Stimulated activated CD4-positive, alpha-beta T cell treated with anti-CD3 and anti-CD28 coated beads, Interleukin-1b, Interleukin-23, amount 100 ng/mL, for 4 hours (primary cell): ENCODE measurements at places on chromosomes 5 and 9.

GRCh38 chr9:31535651-31536050 lies 848.8 kb upstream of the ACO1 start:
- DNase-seq = no peak

- no peak for DNase-seq
Measured at GRCh38 chr5:171093598-171093997, 215.4 kb upstream of the TLX3 start.

- DNase-seq = no peak
Measured at GRCh38 chr5:103510851-103511553, 51.6 kb downstream of the NUDT12 start.

- DNase-seq = no peak
Measured at GRCh38 chr9:84111726-84112125, 131.1 kb downstream of the RMI1 start.

- no peak for DNase-seq
Measured at GRCh38 chr5:1668141-1668721, 131.4 kb downstream of the MRPL36 start.

GRCh38 chr5:7808998-7809397 lies 41.9 kb downstream of the CFAP90 start:
- no peak for DNase-seq

- no peak for DNase-seq
Measured at GRCh38 chr9:93468763-93469456, 15.5 kb upstream of the FAM120AOS start.

GRCh38 chr5:67400752-67401151 lies 204.2 kb upstream of the CD180 start:
- no peak for DNase-seq

DNA sequence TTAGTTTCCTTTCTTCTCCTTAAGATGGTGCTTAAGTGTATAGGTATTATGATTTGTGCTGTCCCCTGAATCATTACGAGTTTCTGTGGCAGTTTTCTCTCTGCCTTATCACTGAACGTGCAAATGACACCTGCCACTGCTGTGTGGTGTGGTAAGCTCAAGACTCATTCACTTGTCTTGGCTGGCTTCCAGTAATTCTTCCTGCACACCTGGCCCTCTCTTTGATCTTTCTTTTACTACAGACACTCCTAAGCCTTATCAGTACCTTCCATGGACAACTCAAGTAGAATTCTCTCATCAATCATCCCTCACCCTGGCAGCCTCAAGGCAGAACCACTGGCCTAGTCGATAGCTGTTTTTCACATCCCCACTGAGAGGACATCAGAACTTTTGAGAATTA lies 82.6 kb upstream of the ADAMTS19 start:
- DNase-seq = no peak

DNA sequence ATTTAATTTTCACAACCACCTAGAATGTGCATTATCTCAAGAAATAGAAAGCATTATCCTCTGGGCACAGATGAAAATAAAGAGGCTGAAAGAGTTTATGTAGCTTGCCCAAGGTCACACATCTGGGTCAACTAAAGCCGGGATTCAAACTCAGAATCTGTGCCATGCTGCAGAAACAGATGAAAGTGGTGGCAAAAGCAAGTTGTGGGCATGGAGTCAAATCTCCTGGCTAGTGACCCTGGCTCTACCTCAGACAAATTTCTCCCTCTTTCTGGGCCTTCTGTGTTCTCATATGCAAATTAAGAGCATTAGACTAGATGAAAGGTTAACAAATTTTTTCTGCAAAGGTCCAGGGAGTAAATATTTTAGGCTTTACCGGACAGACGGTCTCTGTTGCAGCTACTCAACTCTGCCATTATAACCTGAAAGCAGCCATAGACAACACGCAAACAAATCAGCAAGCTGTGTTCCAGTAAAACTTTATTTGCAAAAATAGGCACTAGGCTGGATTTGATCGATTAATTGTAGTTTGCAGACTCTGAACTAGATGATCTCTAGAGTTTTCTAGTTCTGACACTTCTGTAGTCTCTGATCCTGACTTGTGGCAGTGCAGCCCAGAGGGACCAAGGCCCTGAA lies 6.0 kb upstream of the ADRA1B start:
- DNase-seq = no peak

DNA sequence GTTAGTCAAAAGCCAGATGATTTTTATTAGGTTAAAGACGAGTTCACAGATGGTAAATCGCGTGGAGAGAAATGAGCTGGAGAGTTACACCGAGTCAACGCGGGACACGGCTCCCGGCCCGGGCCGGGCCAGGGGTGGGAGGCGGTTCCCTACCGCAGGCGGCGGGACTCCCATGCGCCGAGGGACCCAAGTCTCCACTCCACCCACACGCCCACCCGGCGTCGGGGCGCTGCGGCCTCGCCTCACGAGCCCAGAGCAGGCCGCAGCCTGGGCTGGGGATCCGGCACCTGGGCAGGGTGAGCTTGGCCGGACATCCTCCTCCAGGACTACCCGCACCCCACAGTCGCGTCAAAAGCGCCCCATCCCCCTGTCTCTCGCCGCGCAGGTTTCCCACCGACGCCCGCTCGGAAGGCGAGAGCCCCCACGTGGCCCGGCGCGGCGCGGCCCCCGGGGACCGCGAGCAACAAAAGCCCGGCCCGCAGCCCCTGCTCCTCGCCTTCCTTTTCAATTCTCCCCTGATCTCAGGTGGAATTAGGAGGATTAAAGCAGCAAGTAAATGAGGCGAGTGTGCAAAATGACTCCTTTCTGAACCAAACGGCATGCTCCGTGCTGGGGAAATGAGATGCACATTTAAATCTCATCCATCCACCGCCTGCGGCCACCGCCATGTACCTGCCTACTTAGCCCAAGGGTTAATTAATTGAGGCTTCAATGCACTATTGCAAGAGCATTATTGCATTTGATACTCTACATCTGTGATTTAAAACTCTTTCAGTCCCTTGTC lies 196.5 kb upstream of the TBCA start:
- DNase-seq = peak; percentile 12

- DNase-seq = no peak
Measured at GRCh38 chr9:134356496-134357470, 30.5 kb downstream of the RXRA start.

- no peak for DNase-seq
Measured at GRCh38 chr5:59537961-59538749, 355.4 kb downstream of the PDE4D start.

- DNase-seq = peak; percentile 46
Measured at GRCh38 chr5:157271740-157272271, 5.9 kb downstream of the CYFIP2 start.

- DNase-seq = no peak
Measured at GRCh38 chr5:55004729-55005128, 19.3 kb upstream of the GZMK start.

DNA sequence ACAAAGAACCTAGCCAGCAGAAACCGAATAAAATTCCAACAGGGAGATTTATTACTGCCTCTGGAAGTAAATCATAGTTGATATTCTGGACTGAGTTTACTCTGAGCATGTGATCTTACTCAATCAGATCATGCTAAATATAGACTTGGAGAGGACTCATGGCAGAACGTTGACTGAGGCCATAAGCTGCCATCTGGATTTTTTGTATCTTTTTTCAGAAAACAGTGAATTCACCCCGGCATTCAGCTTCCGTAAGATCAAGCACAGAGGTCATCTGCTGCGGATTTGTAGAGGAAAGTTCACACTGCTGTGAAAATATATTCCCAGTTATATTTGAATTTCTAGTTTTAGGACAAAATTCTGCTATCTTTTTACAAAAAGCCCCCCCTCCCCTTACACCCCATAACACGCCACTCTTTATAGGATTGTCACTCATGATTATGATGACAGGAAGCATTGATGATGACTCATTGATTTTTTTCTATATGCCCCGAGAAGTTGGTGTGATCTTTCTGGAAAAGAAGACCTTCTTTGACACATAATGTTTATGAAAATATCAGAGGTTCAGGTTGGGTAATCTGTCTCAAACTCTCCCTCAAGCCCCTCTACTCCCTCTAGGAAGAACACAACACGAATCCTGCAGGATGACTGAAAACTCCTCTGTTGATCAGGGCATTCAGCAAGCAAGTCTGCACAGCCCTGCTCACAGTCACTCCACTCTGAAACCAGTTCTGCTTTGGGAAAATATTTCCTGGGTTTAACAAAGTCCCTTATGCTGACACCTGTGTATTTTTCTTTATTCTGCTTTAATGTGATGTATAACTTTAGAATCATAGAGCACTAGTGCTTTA lies 70.8 kb downstream of the NXNL2 start:
- no peak for DNase-seq

DNA sequence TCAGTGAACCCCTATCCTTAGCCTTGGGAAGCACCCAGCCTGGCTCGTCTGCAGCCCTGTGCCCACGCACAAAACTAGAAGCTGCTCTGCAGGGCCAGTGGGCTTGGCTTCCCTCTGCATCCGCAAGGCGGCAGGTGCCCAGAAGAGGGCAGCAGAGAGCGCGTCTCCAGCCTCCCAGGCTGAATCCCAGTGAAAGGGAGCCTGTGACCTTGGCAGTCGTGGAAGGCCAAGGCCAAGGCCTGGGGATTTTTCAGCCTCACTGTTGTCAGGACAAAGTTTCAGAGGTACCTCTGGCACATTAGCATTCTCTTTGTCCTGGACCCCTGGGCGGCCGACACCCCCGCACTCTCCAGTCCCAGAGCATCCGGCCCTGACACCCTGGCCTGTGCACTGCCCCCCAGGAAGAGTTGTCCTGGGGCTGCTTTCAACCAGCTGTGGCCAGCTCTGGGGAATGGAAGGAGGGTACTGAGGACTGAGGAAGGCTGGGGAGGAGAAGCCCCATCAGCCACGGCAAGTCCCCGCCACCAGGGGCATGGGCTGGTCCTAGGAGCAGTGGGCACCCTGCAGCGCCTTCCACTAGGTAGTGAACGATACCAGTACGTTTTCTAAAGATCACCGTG lies 63.6 kb upstream of the IL17B start:
- peak; percentile 67 for DNase-seq

DNA sequence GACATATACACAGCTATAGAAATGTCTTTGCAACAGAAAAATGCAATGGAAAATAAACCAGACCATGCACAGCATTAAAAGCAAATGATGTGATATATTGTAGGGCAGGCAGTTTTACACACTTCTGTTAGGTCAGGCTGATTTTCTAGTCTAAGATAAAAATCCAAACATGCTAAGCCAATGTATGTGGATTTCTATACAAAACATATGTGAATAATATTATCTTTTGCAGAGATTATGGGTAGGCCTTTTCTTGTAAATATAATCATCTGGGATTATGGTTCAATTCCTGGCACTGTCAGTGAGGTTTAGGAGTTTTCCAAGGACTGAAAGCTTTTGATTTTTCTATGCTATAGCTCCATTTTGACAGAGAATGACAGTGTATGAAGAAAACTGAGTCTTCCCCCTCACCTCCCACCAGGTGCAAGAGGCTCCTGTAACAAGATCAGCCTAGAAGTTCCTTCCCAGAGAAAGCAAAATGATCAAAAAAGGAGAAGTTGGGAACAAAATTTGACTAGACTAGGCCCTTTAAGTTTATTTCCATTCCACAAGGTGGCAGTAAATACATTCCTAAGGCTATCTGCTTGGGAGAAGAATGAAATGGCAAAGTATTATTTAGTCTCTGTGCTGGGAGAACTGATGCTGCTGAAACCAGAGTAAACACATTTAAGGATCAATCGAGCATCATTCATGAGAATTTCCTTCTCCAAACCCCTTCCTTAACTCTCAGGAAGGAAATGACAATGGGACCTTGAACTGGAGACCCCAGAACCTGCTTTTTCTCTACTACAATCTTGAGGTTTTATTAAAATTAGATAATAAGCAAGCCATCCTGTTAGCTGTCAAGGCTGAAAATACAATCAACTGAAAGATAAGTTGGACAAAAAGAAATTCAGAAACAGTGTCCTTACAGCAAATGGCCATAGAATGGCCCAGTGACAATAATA lies 133.0 kb upstream of the TUT7 start:
- DNase-seq = no peak

DNA sequence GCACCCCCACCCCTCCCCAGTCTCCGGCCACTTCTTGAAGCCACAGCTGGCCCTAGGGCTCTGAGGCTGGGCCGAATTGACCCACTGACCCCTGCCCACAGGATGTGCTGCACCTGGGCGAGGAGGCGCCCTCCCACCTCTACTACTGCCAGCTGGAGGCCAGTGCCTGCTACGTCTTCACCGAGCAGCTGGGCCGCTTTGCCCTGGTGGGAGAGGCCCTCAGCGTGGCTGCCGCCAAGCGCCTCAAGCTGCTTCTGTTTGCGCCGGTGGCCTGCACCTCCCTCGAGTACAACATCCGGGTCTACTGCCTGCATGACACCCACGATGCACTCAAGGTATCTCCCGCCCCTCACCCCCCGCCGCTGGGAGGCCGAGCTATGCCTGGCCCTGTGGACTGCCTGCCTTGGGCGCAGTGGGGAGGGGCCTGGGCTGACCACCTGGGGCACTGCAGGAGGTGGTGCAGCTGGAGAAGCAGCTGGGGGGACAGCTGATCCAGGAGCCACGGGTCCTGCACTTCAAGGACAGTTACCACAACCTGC lies 21.3 kb downstream of the HK3 start:
- DNase-seq = no peak

DNA sequence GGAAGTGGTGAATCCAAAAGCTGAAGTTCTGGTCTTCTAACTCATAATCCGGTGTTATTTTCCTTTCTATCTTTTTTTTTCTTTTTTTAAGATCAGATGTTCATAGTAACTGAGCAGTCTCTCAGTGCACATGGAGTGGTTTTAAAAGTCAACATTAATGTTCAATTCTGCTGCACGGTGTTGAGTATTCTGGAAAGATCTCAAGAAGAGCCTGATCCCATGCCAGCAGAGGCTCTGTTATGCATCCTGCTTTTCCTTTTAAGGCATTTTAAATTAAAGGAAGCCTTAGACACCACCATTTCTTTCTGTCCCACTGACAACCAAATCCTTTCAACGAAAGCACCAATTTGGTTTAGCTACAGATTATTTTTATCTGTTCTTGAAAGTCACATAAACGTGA lies 33.4 kb downstream of the SEMA5A start:
- DNase-seq = no peak

GRCh38 chr5:82424211-82424610 lies 146.1 kb upstream of the RPS23 start:
- DNase-seq = no peak

- no peak for DNase-seq
Measured at GRCh38 chr9:121751686-121752445, 100.4 kb downstream of the DAB2IP start.

DNA sequence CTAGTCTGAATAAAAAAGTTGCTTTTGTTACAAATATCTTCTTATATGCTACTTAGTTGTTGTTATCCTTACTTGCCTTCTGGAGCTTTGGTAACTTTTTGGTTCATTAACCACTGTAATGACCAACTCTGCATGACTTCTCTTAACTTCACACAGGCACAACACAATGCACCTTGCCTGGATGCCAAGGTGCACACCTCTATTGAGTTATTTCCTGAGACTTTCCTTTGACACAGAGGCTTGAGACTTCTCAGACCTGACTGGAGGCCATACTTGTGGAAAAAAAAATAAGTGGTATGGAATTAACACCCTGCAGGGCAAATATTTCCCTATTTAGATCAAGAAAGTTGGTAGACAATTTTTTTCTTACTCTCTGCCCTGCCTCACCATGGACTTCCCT lies 1925.6 kb downstream of the EFNA5 start:
- DNase-seq = no peak

DNA sequence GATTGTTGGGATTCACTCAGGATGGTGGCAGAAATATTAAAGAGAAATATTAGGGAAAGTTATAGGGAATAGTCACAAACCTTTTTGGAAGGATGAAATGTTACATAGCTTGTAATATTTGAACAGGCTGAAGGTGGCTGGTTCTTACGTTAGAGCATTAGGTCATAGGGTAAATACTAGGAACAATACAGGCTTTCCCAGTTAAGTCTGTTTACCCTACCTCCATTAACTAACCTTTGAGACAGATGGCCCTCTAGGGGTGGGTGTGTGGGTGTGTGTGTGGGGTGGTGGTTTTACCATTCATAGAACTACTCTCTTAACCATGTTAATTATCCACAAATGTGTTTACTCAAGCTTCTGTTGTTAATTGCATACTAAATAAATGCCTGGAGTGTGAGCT lies 94.3 kb upstream of the STK32A start:
- DNase-seq = no peak
